ENCODE measurements at places on chromosomes 6 and 20.

DNA sequence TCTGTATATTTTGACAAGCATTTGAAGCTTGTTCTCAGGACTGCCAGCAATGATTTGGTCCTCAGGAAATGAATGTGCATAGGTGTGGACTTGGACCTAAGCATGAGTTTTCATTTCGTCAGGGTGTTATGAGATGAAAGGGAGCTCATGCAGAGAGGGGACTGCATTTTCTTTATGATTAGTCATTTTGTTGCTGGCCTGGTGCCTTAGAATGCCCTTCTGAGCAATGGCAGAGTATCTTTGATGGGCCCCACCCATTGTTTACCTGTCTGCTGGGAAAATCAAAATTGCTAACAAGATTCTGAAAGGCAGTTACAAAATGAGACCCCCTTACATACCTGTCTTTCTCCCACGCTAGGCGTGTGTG lies 51.5 kb upstream of the MTHFD1L start:
- DNase-seq, result no peak

DNA sequence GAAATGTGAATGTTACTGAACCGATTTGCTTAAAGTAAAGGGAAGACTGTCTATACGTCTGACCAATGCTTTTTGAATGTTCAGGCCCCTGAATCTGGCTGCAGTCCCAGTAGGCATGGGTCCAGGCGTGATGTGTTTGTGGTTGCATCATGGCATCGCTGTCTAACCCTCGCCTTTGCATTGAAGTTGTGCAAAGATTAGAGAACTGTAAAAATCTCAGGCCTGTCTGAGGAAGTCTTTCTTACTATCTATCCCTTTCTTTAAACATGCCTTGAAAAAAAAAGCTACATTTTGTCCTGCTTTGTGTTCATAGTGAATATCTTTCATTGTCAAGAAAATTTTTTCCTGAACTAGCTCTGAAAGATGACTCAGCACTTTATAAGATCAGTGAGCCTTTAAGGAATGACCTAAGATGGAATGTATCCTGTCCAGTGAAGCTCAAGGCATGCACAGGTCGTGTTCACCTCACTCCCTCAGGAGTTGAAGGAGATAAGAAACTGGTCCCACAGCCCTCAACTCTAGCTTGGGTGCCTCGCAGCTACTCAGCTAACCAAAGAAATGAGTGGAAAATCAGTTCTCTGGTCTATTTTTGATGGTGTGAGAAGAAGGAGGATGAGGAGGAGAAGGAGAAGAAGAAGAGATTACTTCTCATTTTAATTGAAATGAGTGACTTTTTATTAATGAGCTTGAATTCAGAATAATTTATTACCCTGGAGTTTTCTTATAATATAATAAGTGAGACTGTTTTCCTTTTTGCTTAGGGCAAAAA lies 48.6 kb downstream of the TPD52L1 start:
- DNase-seq, result no peak

- DNase-seq, result no peak
Observed at GRCh38 chr20:2032168-2032567, 38.3 kb upstream of the PDYN start.

GRCh38 chr6:140670021-140670420 lies 1295.6 kb upstream of the CITED2 start:
- no peak for DNase-seq

- no peak for DNase-seq
Observed at GRCh38 chr6:88476388-88476787, 310.2 kb upstream of the CNR1 start.

DNA sequence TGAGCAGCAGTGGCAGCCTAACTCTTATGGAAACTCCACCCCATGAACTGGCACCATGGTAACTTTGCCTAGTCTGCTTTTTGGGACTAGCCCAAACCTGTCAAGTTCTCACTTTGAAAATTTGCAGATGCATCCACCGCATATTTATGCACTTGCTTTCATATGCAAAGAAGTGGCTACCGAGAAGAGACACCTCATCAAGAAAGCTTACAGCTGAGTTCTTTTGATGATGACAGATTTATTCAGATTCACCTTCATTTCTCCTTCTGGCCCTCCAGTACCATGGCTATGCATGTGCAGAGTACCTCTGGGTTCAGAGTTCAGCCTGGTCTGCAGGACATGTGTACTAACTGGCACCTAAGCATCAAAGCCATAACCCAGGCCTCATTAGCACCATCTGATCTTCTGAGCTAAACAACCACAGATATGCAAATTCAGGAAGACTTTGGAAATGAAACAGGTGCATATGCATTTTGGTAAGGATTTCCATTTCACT lies 154.3 kb upstream of the TENT5A start:
- no peak for DNase-seq

GRCh38 chr20:34547844-34548613 lies 10.5 kb upstream of the MAP1LC3A start:
- no peak for DNase-seq
